DMS53 (cell line): ENCODE measurements at places on chromosomes 3 and 15.

DNA sequence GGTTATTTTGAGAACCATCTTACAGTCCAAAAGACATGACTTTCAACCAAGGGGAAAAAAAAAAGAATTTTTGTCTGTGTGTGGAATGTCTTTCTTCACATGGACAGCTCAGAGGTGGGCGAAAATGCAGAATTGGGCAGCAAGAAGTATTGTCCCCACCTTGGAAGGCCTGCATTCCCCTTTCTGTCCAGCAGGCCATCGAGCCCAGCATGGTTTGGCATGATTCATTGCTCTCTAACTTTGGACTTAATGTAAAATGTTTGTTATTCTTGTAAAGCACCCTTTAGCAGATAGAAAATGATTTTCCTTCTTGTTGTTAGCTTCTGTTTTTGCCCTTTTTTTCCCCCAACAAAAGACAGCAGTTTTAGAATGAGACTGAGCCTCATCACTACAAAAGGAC is 12.4 kb downstream of the MYO1E start:
- DNase-seq = no peak

DNA sequence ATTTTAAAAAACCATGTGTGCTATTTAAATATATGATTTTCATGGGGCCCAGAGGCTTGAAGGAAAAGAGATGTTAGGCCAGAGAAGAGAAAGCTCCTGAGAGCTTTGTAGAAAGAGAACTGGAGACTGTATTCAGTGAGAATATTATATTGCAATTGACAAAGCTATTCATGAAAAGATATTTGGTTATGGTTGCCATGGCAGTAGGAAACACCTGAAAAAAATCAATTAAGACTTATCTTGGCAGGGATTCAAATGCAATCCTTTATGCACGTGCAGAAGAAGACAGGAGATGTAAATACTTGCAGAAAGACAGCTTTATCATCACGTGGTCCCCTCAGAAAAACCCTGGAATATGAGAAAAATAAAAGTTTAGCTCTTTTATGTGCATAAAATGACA is 636.0 kb upstream of the TBL1XR1 start:
- peak; percentile 64 for DNase-seq

- no peak for DNase-seq
These were observed 35.3 kb upstream of the BBX start for GRCh38 chr3:107487490-107487889.

DNA sequence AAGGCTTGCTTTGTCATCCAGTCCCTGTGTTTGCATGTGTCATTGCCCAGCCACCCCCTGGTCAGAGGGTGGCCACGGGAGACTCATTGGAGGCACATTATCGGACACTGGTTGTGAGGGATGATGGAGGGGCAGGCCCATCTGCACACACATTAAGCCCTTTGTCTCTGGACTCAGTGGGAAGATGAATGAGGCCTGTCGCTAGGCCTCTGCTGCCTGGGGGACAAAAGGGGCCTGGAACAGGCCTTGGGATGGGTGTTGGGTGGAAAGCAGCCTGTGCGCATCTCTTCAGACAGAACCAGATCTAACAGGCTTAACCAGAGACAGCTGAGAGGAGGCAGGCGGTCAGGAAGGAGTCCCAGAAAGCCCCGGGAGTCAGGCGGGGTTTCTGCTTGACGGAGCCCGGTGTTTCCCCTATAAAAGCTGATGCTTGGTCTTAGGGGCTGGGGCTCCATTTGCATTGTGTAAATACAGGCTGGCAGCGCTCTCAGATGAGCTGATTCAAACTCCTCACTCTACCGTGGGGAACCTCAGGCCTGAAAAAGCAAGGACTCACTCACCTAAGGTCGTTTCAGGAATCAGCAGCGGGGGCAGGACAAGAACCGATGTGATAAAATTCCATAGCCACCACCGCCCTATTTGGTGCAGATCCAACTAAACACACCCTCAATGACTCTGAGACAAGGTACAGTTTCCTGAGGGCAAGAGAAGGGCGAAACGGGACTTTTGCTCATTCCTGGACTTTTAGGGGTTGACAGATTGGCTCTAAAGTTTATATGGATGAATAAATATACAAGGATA is 17.1 kb upstream of the SKIC8 start:
- no peak for DNase-seq

DNA sequence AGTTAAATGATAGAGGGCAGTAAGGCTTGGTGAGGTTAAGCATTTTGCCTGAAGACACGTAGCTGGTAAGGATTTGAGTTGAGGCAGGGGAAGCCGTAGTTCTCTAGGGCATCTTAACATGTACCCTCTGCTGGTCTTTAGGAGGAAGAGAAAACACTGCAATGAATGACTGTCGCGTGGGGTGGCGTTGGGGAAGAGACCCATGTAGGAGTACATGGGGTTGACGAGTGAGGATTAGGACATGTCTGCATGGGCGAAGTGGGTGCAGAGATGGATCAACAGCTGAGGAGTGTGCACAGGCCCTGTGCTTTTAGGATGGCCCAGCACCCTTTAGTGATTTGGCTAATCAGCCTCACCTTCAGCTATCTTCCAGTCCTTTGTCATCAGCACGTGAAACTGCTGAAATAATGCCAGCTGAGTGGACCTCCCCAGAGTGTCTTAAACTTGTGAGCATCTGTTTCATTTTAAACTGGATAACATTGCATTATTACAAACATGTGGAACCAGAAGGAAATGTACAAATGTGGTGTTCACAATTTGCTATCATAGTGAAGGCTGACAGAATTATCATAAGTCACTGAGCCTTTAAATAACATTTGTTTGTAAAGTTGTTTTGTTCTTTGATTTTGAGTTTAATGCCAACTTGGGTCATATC is 15.3 kb downstream of the P2RY14 start:
- DNase-seq = no peak

- DNase-seq = no peak
These were observed 26.3 kb downstream of the MRAS start for GRCh38 chr3:138374573-138375134.

- peak; percentile 70 for DNase-seq
These were observed 101.2 kb downstream of the NFKBIZ start for GRCh38 chr3:101950510-101950909.

GRCh38 chr3:134437211-134437752 is 48.5 kb downstream of the ANAPC13 start:
- no peak for DNase-seq

DNA sequence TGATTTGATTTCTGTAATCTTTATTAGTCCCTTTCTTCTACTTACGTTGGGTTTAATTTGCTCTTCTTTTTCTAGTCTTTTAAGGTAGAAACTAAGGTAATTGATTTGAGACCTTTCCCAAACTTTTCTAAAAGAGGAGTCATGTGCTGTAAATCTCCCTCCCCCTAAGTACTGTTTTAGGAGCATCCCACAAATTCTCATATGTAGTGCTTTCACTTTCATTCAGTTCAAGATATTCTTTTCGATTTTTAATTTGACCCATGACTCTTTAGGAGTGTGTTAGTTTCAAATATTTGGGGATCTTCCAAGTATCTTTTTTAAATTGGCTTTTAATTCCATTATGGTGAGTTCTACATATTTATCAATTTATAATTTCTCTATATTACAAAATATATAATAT is 241.8 kb downstream of the CTNNB1 start:
- no peak for DNase-seq

DNA sequence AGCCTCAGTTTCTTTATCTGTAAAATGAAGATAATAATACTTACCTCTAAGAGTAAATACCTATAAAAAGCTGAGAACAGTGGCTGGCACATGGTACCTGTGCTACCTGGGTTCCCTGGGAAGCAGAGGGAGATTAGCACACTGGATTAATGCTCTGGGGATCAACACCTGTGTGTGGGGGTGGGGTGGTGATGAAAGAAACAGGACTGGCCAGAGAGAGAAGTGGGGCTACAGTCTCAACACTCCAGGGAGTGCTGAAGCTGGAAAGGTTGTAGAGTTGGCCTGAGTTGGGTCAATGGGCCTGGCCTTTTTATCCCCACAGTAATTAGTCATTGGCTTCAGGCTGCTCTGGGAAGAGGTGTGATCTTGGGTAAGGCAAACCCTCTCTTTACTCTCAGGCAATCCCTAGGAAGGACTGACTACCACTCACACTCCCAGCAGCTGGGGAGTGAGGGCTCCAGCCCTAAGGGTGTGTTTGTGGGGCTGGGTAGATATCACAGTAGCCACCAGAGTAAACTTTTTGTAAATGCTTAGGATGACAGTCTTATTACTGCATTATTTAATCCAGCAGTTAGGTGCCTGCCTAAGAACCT is 102.5 kb downstream of the SV2B start:
- no peak for DNase-seq

DNA sequence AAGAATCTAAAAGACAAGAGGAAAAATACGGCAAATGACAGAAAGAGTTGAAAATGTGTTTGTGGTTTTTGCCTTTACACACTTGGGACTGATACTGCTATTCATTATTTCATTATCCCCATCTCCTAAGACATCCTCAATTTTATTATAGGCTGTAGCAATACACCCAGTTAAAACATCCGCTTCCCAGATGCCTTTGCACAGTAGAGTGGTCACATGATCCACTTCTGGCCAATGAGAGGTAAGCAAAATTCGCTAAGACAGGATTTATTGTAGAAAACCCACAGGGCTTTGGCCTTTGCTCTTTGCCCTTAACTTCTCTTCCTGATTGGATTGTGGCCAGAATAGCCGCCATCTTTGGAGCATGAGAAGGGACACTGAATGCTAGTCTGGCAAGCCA is 53.2 kb upstream of the BOC start:
- DNase-seq = no peak
